ENCODE measurements at places on chromosomes 6 and 20. TPM values are rescaled to one million over a fixed set of nuclear protein-coding genes. Genes with fewer than 3 reads are reported as not detected.
A peak's percentile ranks its signal among the peaks of the same experiment; 100 is the strongest.

The SDCBP2 gene
- 2.5 TPM for total RNA-seq

The LY6G5C gene
- total RNA-seq, result 1.5 TPM

The PRL gene
- not detected for total RNA-seq

The PAK5 gene
- 9.6 TPM for total RNA-seq

The MTFR2 gene
- total RNA-seq, result 0.54 TPM

The ADGRF1 gene
- total RNA-seq, result not detected

The NCOA7 gene
- 39.4 TPM for total RNA-seq

The RAB5IF gene
- total RNA-seq, result 41.2 TPM

The VNN1 gene
- total RNA-seq, result 0.06 TPM

DNA sequence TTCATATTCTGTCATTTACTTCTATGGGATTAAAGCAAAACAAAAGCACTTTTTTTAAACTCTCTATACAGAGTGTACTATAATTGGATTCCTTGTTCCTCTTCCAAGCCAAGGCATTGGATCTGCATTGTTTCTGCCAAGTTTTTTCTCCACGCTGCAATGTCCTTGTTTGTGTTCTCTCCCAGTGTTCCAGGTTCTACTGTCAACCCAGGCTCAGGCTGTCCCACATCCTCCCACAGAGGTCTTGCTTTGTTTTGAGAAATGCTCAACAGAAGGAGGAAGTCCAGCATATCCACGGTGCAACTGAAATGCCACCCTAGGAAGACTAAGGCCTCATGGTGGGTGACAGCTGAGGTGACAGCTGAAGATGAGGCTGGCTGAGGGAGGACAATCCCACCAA is 287.1 kb upstream of the PRDM1 start:
- ATAC-seq, result no peak

DNA sequence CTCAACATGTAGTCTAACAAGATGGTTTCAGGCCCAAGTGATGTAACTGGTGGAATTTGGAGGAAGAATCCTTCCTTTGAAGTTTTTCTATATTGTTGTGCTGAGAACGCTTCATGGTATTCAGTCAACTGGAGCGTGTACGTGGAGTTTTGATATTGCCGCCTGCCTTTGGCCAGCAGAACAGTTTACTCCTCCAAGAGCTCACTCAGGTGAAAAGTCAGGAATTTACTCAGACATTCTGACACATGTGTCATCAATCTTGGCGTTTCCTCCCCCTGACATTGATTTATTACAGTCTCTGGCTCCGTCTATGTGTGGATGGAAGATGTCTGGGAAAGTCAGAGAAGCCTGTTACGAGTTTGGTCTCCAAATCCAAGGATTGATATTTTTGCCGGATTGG is 19.0 kb upstream of the TGM2 start:
- no peak for ATAC-seq

DNA sequence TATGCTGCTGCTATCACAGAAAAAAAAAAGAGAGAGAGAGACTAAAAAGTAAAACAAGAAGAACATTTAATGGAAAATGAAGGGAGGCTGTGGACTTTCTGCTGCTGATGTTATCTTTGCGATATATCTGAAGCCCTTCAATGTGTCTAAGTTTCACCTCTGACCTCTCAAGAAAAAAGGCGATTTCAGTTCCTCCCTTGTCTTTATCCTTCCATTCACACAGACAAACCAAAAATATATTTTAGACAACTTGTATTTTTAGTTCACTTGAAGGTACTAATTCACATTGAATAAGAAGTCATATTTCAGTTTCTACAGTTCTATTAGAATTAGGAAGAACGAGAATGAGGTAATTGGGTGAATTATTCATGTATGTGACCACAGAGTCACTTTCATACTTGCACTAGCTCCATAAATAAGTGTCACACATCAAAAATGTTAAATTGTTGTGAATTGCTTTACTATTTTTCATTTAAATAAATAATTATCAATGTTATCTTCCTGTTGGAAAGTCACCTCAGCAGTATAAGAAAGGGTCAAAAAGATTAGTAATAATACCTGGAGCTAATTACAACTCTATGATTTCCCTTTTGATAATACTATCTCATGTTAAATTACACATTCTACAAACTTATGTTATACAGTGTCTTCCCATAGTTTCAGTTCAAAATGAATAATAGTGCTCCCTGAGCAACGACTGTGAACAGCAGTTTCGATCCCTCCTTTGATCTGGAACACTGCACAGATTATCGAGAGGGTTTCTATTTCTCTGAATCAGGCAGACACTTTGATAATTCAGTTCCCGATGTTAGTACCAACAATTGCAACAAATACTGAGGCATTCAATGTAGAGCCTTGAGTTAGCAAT is 85.2 kb upstream of the PLCB4 start:
- ATAC-seq, result no peak

DNA sequence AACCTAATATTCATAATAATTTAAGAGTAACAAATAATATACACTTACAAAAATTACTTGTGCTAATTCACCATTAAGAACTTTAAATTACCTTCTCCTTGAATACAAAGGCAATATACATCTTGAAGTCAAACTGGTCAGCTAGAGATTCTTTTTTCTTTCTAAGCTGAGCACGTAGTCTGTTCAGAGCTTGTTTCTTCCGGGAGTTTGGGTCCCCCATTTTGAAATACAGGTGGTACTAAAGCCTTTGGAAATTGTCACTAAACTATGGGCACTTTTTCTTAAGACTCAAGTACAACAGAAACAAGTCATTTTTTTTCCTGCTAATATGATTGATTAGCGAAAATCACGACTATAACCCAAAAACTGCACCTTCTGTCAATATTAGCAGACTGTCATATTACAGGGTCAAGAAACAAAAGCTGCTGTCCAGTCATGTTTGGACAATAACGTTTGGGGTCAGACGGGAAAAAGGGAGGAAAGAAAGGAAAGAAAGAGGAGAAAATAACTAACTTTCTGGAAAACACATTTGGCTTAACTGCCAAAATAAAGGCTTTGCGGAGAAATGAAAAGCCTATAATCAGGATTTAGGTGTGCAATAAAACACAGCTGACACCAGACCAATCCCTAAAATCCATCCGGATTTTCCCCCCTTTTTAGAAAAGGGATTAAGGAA is 367 bp downstream of the C6orf62 start:
- no peak for ATAC-seq

DNA sequence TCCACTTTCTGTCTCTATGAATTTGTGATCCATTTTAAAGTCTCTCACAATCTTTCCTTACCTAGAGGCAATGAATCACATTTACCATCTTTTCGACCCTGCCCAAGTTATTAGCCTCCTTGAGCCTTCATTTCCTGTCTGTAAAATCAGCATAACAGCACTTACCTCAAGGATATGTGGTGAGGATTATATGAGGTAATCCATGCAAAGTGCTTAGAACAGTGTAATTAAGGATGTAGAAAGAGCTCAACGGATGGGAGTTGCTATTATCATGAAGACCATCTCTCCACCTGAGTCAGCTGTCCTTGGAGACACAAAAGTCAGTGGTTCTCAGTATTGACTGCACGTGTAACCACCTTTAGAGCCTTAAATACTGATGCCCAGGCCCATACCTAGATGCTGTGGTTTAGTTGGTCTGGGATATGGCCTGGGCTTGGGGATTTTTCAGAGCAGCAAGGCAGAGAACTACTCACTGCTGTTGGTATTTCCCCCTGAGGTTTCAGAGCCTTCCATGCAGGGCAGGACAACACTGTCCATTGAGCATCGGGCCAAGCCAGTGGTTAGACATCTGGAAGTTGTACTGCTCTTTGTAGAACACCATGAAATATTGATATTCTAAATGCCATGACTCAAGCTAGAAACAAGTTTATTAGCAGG is 55.8 kb downstream of the LYRM2 start:
- peak; percentile 85 for ATAC-seq

GRCh38 chr6:169343886-169344749 is 90.5 kb upstream of the THBS2 start:
- no peak for ATAC-seq

DNA sequence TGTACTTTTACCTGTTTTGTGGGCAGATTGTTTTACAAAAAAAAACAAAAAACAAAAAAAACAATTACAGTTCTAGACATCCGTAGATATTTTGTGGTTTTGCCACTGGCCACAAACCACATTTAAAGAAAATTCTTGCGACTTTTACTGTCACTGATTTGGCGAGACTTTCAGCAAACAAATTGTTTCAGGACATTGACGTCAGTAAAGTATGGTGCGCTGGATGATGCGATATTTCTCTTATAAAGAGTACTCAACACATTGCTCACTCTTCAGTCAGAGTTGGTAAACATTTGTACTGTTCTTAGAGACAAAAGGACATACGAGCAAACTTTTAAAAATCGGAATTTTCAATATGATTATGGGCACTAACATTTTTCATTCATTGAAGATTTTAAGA is 229.8 kb downstream of the HAO1 start:
- ATAC-seq, result no peak

- no peak for ATAC-seq
Observed at GRCh38 chr20:58461899-58462298, 53.3 kb downstream of the APCDD1L start.

- ATAC-seq, result peak; percentile 25
Observed at GRCh38 chr20:25049261-25050060, 8.5 kb downstream of the ACSS1 start.

DNA sequence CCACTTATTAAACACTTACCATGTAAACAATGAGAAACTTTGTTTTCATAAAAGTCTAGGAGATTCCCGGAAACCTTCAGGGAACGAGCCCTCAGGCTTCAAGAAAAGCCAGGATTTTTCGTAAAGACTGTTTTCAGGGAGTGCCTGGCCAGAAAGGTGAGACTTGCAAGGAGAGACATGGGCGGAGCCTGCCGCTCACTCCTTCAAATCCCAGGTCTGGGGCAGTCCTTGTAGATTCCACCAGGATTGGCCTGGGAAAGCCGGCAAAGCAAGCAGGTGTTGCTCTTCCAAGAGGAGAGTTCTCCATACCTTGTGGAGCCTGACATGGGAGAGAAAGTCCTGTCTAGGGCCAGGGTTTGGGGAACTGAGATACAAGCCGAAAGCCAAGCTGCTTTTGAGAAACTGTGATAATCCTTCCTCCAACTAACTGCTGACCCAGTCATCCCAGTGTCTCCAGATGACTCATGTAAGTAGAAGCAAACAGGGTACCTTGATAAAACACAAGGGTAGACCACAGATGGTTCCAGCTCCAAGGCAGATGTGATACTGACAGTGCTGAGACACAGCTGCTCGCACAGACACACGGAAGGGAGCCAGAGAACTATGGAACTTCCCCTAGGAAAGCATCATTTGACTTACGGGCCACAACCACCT is 69.4 kb upstream of the NAA20 start:
- ATAC-seq, result no peak

DNA sequence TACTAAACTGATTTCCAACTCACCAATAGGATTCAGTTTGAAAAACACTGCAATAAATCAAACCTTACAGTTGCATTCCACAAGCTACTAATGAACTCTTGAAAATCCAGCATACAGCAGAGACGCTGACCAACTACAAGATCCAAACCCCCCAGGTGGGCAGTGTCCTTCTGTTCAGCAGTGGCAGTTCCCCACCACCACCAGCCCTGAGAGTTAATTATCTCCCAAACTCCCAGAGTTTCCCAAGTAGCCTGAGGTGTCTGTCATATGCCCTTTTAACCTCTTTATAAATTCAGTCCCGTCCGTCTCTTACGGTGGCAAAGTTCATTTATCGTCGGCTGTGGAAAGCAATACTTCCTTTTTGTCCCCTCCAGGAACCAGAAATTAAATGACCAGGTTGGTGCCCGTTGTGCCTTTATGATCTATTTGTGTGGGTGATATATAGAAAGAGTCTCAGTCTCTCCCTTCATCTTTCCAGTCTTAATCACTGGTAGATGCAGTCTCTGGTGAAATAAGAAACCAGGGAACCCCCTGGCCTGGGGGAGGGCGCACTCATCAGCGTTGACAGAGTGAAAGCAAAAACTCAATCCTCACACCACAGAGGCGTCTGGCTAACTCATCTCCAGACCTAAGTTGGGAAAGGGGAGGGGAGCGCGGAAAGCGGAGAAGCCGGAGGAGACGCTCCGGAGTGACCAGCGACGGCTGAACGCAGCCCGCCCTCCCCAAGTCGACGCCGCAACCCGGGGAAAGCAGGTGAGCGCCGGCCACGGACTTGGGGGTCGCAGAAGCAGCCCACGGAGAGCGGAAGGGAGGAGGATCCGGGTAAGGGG is 717 bp downstream of the MRPL14 start:
- peak; percentile 60 for ATAC-seq

DNA sequence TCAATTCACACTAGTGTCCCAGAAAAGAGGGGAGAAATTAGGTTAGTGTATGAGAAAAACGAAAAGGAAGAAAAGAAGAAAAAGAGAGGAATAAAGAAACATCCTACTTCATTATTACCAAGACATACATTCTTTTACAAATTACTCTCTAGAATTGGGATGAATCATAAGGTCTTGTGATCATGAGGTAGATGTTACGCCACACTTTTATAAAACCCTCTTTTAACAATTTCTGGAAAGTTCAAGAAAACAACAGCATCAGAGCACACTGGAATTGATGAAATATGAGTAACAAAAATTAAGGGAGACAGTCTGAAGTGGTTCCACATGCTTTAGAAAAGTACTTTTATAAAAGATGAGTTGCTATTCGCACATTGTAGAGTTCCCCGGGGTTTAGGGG is 32.6 kb upstream of the NRSN1 start:
- ATAC-seq, result peak; percentile 26

DNA sequence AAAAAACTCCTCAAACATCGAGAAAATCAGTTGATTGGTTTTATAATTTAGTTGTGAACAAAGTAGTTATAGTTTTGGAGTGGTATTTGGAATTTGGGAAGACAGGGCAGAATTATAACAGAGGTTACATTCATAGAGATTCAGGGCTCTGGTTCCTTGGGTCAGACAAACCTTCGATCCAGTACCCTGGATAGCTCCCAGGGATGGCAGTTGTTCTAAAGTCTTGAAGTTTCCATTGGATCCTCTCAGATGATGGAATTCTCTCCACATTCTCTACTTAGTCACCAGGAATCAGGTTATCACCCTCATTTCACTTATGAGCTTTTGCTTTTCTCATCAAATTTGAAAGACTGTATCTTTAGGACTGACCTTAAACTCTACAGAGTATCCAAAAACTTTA is 285.1 kb downstream of the CENPW start:
- no peak for ATAC-seq

DNA sequence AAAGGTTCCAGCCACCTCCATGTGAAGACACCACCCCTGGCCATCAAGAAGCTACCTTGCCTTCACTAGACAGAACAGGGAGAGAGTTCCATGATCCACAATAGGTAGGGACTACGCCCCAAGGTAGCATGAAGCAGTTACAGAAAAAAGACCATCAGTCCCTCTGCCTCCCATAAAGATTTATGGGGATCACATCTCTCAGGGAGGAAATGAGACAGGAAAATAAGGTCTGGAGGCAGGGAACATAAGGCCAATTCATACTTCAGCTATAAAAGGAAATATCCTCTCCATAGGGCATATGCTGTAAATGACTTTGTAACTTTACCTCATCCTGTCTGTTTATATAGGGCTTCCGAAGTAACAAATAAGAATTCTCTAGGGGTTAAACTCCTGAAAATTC is 129.4 kb downstream of the OR2B2 start:
- no peak for ATAC-seq

DNA sequence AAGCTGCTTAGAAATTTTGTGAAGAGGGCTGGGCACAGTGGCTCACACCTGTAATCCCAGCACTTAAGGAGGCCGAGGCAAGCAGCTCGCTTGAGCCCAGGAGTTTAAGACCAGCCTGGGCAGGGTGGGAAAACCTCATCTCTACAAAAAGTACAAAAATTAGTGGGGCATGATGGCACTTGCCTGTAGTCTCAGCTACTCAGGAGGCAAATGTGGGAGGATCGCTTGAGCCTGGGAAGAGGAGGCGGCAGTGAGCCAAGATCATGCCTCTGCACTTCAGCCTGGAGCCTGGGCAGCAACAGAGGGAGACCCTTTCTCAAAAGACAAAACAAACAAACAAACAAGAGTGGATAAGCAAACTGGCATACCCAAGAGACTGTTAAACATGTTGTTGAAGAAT is 308.3 kb upstream of the ADGRB3 start:
- no peak for ATAC-seq
